Hippocampal formation (tissue), 2 donors: ENCODE measurements at places on chromosomes 13 and 19.
A peak's percentile ranks its signal among the peaks of the same experiment; 100 is the strongest.

DNA sequence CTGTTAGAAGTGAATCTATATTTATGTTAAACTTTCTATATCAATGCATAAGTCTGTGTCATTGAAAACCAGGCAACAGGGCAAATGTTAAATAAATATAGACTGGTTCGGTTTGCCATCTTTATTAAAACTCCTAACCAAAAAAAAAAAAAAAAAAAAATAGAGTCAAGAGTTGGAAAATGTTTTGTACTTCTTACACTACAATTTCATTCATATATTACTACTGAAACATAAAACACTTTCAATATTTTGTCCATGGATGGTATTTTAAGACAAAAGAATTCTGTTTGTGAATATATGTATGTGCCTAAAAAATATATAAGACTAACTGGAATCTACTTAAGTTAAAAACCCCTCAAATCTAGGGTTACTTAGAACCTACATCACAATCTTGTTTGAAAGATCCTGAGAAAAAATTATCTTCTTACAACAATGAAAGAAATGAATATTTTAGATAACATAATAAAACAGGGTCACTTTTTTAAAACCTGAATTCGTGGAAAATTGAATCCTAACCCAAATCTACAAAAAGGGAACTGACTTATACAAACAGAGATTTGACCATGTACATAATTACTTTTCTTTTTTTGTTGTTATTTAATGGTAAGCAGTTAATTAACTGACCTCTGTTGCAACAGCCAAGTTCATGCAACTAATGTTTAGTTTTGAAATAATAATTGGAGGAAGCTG is 5.1 kb downstream of the DACH1 start:
- DNase-seq, result no peak

GRCh38 chr13:47250146-47250545 is 353.3 kb upstream of the HTR2A start:
- DNase-seq, result no peak

- no peak for DNase-seq
Measured at GRCh38 chr19:35779033-35779432, 3.7 kb downstream of the ARHGAP33 start.

DNA sequence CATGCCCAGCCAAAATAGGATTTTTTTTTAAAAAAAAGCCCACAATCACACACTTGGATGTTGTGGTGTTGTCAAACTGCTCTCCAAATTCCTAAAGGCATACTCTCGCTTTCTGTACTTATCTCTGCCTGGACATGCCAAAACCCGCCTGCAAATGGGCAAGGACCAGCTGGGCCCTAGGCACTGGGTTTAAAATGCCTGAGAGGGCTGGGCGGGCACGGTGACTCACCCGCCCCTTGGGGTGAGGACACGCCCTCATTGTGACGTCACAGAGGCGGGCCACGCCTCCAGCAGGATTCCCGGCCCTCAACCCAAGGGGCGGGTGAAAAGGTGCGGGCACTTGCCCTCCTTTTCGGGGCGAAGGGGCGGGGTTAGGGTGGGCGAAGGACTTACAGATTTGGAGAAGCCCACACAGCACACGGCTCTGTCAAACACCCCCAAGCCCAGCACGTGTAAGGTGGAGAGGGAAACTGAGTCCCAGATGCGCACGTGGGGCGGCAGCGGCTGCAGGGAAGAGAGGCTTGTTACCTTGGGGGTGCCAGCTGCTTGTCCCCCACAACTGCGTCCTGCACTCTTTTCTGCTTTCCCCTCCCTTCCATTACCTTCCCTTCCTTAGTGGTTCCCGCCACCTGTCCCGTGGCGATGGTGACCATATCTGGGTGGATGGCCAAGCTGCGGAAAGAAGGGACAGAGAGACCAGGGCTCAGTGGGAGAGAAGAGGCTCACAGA is 6.6 kb downstream of the EML2 start:
- peak; percentile 14 for DNase-seq

GRCh38 chr19:3954107-3954506 is 16.8 kb downstream of the DAPK3 start:
- DNase-seq, result no peak

GRCh38 chr19:15863272-15863671 is 34.6 kb downstream of the CYP4F2 start:
- no peak for DNase-seq

GRCh38 chr13:60679131-60679530 is 282.1 kb downstream of the TDRD3 start:
- DNase-seq, result no peak

- no peak for DNase-seq
Measured at GRCh38 chr19:16121141-16121540, 9.5 kb downstream of the RAB8A start.

- DNase-seq, result no peak
Measured at GRCh38 chr19:28170066-28170465, 1042.9 kb downstream of the UQCRFS1 start.

DNA sequence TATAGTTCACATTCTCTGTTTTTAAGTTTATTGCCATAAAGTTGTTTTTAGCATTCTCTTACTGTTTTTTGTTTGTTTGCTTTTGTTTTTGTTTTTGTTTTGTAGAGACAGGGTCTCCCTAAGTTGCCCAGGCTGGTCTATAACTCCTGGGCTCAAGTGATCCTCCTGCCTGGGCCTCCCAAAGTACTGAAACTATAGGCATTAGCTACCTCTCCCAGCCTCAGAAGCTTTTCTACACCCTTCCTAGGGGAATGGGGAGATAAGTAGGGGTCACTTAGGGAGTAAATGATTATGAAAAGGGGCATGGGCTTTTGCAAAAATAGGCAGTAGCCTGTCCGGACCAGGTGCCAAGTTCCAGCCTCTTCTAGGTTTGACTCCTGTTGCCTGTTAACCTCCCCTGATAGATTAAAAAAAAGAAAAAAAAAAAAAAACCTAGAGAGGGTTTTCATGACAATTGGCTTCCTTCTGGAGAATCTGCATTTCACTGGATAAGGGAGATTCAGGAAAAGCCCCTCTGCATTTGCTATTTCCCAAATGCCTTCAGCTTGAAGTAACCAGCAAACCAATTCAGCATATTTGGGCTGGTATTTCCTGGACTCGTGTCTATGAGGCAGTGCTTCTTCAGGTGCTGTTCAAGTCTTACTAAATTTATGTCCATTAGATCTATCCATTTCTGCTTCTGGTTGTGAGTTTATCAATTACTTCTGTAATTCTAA is 216.8 kb downstream of the TM9SF2 start:
- no peak for DNase-seq

GRCh38 chr19:17125728-17126677 is 50.4 kb downstream of the MYO9B start:
- DNase-seq, result no peak

DNA sequence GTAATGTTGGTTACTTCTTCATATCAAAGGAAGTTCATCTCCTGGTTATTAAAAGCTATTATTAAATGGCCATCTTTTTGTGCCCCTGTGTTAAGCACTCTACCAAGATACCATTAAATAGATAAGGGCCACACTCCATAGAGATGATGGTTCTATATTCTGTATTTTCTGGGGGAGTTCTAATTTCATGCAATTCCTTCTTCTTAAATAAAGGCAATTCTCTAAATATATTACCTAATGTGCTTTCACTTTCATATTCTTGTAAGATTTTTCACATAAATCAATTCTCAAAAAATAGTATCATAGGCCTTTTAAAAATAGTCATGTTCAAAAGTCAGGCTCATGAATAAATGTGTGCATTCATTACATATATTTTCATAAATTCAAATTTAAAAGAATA is 47.0 kb upstream of the USPL1 start:
- no peak for DNase-seq

GRCh38 chr19:40416918-40417642 is 3.9 kb upstream of the PRX start:
- DNase-seq, result no peak
